ENCODE measurements at places on chromosomes 6 and 20.

DNA sequence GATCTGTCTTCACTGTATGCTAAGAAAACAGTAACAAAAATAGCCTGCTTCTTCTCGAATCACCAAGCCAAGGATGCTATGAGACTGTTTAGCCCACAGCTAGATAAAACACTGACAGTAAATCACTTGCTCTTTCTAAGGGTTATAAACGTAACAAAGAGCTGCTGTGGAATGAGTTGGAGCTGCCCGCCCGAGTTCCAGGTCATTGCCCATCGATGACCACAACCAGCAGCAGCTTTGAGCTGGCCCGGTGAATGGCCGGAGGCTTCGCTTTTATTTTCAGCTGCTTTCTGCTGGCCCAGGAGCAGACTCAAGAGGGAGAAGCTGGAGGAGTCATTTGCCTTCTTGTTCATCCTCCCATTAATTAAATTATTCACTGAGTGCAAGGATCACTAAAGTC lies 82.2 kb upstream of the CDH4 start:
- no peak for DNase-seq

- DNase-seq = no peak
Measured at GRCh38 chr6:88814909-88815308, 148.5 kb downstream of the RNGTT start.

DNA sequence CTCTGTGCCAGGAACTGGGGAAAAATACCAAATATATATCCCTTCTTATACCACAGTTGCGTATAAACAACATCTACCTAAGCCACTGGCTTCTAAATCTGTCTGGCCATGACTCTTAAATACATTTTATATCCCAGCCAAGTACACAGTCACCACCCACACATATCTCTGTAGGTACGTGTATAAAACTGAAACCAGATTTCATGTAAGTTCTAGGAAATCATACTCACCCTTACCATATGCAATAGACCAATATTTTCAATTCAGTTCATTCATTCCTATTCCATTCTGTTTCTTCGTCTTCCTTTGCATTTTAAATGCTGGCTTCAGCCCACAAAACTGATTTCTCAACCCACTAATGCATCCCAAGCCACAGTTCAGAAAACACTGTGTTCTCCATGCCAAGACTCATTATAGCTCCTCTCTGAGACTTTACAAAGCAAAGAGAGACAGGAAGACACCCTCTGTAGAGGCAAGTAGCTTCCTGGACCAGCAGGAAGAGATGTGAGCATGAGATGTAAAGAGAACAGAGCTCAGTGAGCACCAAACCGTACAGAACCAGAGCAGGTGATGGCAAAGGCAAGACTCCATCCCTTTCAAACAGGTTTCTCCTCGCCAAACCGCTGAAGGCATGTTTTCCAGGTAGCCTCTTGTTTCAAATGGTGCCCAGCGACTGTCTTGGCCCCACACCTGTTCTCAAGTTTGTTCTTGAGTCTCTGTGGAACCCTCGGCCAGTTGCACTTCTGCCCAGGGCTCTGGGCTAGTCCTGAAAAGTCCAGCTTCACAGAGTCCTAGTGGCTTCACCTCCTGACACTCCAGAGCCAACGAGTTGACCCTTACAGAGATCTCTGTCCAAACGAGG lies 18.7 kb downstream of the FAM50B start:
- DNase-seq = no peak

- no peak for DNase-seq
Measured at GRCh38 chr6:107533415-107534059, 43.6 kb downstream of the SOBP start.

DNA sequence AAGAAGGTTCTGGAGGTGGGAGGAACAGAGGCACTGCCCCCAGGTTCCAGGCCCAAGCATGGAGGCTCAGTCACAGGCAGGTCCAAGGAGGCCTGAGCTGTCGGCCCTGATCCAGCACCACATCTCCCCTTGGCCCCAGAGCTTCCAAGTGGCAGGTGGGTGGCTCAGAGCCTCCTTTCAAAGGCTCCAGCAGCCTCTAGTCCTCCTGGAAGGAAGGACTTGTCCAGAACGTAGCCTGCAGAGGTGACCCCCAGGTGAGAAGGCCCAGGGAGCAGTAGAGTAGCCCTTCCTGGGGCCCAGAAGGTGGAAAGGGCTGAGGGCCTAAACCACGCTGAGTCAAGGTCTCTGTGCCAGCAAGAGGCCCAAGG lies 7.7 kb downstream of the TFEB start:
- no peak for DNase-seq

GRCh38 chr6:44072959-44073611 lies 54.2 kb downstream of the MRPL14 start:
- DNase-seq = peak; percentile 92

DNA sequence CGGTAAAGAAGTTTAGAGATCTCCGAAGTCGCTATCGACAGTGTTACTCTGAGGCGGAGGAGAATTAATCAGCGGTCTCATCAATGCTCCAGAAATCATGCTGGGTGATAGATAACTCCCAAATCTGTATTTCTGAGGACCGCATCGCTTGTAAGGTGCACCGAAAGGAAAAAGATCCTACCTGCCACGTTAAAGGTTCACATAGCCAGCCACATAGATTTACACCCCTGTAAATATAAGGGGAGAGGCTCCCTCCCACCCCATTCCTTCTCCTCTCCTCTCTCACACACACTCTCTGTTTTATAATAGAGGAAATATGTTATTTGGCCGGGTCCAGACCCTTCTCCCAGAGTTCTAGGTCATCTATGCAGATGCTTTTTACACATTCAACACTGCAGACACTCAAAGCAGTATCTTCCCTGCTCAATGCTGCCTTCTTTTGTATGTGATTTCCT lies 620 bp upstream of the DEK start:
- DNase-seq = no peak

DNA sequence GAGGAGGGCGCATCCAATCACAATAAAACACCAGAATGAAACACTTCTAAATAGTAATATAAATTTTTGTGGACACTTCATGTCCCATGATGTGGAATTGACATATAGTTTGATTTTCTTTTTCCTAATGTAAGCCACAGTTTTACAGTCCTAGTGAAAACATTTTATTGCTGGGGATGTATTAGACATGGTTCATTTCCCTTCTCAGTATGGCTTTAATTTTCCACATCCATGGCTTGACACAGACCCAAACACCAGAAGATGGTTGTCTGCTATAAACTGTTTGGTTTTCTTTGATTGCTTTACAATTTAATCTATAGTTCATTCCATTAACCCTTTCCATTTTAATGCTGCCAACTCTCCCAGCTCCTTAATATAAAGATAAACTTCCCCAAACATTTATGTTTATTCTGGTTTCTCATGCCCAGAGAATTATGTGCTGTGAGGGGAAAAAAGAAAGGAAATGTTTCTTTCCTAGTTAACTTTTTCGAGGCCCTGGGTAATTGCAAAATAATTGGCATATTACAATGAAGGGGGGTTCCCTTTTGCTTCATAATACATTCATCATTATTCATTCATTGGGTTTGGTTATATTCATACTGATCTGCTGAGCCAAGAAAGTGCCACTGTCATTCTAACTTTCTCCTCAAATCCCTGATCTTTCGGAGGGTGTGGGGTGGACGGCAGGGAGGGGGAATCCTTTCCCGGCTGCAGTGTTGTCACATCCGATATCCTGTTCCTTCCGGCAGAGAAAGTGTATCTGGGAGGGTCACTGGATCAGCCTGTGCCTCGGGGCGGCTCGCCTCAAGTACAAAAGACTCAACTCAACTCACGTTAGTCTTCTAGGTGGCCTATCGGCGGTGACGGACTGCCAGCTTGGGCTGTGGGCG lies 127.6 kb upstream of the TFAP2D start:
- no peak for DNase-seq

DNA sequence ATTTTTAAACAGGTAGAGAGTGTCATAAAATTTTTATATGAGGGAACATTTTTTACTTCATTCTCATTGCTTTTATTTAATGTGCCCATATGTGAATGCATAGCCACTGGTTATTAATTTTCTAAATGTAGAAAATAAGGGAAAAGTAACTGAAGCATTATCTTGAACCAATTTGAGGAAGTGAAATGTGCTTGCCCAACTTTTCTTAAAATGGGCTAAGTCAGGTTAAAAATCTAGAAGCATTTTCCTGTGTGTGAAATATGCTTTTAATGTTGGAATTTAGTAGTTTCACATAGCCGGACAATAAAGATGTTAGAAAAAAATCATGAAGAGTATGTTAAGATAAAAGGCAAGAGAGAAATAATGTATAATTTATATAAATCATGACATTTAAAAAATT lies 3.8 kb downstream of the SEC23B start:
- no peak for DNase-seq

DNA sequence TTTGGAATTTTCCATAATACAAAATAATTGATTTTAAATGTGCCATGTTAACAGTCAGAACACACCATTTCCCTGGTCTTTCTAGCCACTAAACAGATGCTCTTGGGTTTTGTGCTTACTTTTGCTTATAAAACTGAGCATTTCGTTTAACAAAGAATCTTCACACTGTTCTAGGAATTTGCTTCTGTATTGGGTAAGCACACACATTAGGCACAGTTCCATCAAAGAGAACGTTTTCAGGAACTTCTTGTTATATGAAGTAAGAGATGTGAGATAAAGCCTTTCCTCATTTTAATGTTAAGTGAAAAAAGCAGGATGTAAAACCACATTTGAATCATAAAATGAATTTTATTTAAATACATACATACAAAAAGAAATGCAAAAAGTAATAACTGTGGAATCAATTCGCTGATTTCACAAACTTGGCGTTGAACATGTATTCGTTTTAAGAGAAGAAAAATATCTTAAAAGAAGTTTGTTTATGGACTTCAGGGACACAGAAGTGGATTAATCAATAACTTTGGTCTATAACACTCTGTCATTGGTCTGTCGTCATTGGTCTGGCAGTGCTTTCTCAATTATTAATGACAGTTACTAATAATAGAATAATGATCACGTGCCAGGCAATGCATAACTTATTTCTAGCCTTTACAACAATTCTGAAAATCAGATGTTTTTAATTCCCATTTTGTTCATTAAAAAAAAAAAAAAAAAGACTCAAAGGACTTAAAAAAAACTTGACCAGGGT lies 199.9 kb upstream of the PRDM1 start:
- DNase-seq = no peak

GRCh38 chr6:137870744-137871247 lies 3.7 kb downstream of the TNFAIP3 start:
- DNase-seq = no peak

DNA sequence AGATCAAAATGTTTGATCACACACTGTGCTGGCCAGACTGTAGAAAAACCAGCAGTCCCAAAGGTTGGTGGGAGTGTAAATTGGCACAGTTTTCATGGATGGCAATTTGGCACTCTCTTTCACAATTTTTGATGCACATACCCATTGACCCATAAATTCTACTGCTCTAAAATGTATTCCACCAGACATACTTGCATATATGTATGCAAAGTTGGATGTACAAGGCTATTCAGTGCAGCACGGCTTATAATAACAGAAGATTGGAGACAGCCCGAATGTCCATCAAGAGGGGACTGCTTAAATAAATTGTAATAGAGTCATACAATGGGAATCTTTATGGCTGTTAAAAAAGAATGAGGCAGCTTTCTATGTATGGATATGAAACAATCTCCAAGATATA lies 101.7 kb upstream of the TOP1 start:
- no peak for DNase-seq

DNA sequence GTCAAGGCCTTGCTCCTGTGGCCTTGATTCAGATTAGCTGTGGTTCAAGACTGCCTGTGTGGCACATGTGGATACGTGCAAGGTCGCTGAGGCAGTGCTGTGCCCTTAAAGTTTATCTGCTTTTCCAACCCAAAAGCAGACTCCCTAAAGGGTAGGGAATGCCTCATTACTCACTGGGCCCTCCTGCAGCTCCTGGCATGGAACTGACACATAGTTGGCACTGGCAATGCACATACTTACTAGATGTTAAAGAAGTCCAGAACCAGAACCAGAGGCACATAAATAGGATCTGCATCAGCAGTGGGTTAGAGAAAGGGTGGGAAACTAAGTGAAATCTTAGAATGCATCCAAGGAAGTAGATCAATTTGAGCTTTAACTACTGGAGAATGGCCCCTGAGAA lies 90.6 kb upstream of the MLN start:
- no peak for DNase-seq

DNA sequence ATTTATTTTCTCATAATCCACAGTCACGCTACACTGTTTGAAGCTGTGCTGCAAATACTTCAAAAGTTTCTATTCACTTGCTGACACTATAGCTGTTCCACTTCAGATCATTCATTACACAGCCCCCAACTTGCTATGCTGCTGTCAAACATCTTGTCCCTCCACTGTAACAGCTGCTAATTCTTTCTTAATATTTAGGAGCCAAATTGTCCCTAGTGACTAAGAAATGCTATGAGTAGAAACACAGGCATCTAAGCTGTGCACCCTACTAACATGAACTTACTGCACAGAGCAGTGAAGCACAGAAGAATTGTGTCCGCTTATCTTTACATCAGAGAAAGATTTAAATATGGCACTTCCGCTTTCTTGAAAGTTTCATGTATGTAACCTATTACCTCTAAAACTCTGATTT lies 91.3 kb downstream of the PDE10A start:
- DNase-seq = peak; percentile 27

DNA sequence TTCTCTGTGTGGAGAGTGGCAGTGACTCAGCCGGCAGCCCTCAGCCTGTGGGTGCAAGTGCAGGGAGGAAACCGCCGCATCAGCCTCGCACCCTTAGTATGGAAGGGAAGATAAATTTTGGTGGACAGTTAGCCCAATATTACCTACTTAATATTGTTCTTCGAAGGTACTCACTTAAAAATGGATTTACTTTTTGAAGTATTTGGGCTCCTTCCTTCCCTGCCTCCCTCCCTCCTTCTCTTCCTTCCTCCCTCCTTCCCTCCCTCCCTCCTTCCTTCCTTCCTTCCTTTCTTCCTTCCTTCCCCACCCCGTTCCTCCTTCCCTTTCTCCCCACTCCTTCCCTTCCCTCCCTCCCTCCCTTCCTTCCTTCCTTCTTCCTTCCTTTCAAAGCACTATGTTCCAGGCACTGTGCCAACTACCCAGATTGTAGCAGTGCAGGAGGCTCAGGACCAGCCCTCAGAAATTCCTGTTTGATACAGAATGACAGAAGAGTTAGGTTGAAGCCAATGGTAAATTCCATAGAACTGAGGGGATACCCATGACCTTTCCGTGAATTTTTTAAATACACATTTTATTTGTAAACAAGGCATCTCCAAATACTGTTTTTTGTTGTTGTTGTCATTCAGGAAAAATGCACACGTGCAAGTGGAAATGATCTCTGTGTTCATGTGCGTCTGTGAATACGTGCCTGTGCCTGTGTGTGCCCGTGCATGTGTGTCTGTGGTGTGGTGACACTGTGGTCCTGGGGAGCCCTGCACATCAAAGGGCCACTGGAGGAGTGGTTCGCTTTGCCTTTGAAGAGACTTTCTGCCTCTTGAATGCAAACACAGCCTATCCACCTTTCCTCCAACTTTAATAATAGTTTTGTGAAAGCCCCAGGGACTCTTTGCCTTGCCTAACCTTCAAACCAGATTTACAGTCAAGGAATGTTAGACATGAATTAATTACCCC lies 141.7 kb downstream of the EDN3 start:
- no peak for DNase-seq

GRCh38 chr6:14826456-14826855 lies 419.4 kb upstream of the JARID2 start:
- DNase-seq = no peak

- no peak for DNase-seq
Measured at GRCh38 chr6:11812951-11813350, 34.3 kb upstream of the ADTRP start.

Measured in hepatic stellate cell (primary cell).